Astrocyte (in vitro differentiated cells and primary cell): ENCODE measurements at places on chromosomes 2 and 18.
A peak's percentile ranks its signal among the peaks of the same experiment; 100 is the strongest.

- peak; percentile 4 for DNase-seq
Measured at GRCh38 chr2:107108556-107108955, 222.6 kb upstream of the ST6GAL2 start.

DNA sequence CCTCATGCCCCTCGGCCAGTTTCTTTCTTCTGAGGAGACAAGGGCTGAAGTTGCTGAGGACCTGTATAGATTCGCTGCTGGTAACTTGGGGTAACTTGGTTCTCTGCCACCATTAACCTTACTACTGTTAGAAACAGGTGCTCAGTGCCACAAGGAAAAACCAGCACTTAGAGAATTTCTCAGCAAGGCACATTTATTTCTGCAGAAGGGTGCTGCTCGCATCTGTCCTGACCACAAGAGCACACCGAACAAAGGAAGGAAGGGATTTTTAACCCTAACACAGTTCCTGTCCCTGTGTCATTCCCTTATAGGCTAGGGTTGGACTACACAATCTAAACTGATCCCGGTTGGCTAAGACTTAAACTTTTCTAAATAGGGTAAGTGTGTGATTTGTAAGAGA, 154.1 kb downstream of the SOCS6 start:
- no peak for DNase-seq

DNA sequence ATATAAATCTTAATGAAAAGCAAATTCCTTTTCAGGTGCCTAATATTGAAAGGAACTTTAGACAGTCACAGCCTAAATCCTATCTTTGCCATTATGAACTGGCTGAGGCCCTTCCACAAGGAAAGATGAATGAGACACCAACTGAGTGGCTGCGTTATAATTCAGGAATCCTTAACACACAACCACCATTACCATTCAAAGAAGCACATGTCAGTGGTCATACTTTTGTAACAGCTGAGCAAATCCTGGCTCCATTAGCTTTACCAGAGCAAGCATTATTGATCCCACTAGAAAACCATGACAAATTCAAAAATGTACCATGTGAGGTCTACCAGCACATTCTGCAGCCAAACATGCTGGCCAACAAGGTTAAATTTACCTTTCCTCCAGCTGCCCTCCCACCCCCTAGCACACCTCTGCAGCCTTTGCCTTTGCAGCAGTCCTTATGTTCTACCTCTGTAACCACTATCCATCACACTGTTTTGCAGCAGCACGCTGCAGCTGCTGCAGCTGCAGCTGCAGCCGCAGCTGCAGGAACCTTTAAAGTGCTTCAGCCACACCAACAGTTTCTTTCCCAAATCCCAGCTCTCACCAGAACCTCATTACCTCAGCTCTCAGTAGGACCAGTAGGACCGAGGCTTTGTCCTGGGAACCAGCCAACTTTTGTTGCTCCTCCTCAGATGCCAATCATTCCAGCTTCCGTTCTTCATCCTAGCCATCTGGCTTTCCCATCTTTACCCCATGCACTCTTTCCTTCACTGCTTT, 340.1 kb downstream of the ZNF804A start:
- peak; percentile 0 for DNase-seq

- DNase-seq, result peak; percentile 39
Measured at GRCh38 chr2:9844576-9844975, 1.3 kb downstream of the TAF1B start.

GRCh38 chr2:168691221-168691620, 111.2 kb upstream of the NOSTRIN start:
- DNase-seq, result no peak

DNA sequence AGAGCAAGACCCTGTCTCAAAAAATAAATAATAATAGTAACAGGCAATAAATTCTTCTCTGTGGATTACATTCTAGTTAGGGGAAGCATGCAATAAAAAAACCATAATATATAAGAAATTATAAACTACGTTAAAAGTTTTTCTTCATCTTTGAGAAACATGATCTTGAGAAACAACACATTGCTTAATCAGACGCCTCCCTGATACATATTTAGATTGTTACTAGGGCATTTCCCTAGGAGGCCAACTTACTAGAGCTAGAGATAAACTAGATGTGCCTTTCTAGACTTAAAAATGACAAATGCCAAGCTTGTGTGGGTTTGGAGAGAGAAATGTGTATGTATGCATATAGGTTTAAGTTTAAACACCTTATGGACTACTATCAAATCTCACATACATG, 76.3 kb upstream of the GALNT5 start:
- DNase-seq, result no peak

DNA sequence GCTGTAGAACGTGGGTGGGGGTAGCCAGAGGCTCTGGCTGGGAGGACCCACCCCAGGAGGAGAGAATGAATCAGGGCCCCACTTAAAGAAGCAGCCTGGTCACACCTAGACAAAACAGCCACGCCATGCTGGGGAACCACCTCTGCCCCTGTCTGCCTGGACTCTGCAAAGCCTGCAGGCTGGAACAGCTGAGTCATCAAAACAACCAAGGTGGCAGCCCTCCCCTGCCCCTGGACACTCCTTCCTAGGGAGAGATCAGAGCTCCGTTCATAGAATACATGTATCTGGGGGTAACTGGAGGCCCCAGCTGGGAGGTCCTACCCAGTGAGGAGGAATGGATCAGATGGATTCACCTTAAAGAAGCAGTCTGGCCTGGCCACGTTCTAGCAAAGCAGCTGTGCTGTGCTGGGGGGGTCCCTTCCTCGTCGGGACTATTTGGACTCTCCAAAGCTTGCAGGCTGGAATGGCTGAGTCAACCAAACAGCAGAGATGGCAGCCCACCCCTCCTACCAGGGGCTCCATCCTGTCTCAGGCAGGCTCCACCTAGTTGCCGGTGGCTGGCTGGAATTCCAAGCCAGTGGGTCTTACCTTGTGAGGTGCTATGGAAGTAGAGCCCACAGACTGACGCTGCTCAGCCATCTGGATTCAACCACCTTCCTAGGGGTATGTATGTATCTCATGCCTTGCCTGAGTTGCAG, 50.5 kb upstream of the NT5C1B start:
- DNase-seq, result no peak

GRCh38 chr18:58360324-58360723, 268.6 kb downstream of the ALPK2 start:
- DNase-seq, result no peak

- DNase-seq, result no peak
Measured at GRCh38 chr2:188949046-188949818, 24.9 kb upstream of the COL3A1 start.

DNA sequence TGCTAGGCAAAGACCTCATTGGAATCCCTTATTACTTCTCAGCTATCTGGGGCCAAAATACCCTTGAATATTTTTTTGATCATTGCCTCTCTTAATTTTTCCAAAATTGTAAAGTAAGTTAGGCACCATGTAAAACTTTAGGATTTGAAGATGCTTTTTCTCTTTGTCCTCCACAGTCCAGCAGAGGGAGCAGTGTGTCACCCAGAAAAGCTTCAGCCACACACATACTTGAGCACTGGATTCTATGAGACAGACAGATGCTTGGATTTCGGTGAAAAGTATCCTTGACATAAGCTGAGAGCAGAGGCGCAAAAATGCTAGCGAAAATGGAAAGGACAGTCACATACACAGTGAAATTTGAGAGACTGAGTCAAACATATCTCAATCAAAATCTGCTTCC, 74.7 kb upstream of the KCNJ3 start:
- peak; percentile 3 for DNase-seq

GRCh38 chr2:49978341-49978740, 824.0 kb upstream of the FSHR start:
- no peak for DNase-seq

DNA sequence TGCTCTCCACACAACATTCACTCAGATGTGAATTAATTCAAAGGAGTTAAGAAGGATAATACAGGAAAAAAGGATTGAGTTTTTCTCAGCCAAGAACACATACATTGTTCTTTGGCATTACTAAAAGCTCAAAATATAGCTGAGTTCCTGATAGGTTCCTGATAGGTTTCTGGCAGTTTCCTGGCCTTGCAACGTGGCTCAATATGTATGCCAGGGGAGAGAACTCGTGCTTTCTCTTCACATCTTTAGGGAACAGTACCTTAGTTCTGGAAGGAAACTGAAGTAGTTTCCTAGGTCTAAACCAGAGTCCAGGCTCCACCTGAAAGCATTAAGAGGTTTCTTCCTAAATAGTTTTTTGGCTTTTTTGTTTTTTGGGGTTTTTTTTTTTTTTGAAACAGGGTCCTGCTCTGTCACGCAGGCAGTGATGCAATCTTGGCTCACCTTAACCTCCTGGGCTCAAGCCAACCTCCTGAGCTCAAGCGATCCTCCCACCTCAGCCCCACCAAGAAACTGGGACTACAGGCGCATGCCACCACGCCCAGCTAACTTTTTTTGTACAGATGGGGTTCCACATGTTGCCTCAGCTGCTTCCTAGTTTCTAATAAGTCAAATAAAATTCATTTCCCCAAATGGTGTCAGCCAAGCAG, 42.8 kb downstream of the ESCO1 start:
- no peak for DNase-seq

GRCh38 chr2:216001216-216002100, 11.9 kb downstream of the MREG start:
- no peak for DNase-seq

- DNase-seq, result no peak
Measured at GRCh38 chr18:45635893-45636509, 20.7 kb downstream of the SLC14A2 start.

DNA sequence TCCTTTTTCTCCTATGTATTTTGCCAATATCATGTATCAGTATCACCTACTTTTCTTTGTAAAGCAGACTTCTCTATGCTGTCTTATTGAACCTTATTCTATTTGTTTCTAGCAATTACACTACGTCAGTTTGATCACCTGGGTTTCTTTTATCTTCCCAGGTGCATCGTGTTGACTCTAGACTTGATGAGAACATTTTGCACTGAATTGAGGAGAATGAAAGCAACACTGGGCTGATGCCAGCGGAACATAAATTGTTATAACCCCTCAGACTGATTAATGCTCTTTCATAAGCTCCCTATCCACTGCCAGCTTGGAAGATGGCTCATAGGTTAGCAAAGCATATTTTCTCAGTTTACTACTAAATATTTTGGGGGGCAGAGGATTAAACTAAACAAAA, 140.6 kb downstream of the EPHA4 start:
- no peak for DNase-seq

- DNase-seq, result no peak
Measured at GRCh38 chr2:169979025-169979424, 151.8 kb downstream of the UBR3 start.

GRCh38 chr2:217951091-217951490, 51.7 kb downstream of the TNS1 start:
- DNase-seq, result no peak

GRCh38 chr18:59690186-59690982, 6.8 kb downstream of the CCBE1 start:
- DNase-seq, result no peak

DNA sequence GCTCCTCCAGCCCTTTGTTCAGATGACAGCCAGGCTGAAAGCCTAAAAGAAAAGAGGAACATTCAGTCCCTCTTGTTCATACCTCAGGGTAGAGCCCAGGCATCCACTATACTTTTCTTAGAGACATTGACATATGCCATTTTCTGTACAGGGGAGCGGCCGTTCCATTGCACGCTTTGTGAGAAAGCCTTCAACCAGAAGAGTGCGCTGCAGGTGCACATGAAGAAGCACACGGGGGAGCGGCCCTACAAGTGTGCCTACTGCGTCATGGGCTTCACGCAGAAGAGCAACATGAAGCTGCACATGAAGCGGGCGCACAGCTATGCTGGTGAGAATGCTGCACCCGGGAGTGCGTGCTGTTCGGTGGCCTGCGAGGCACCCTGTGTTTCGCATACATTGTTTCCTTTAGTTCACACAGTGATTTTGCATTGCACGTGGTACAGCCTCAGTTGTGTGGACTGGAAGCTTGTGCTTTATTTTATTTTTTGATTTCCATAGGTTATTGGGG, 138.2 kb downstream of the ZNF236 start:
- DNase-seq, result no peak

DNA sequence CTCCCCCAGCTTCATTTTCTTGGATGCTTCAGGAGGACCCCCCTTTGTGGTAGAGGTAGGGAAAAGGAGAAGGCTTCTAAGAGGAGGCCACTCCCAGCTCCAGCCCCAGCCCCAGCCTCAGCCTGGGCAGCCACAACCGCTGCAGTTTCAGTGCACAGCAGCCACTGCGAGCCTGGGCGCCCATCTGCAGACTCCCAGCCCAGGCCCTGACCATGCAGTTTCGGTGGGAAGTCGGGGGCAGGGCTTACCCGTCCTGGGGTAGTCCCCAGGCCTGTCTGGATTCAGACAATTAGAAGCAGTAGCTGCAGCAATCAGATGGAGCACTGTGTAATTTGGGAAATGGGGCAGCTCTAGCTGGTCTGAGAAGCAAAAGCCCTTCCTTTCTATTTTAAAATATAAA, 28.6 kb downstream of the ITM2C start:
- no peak for DNase-seq
